RPMI8226 (cell line): ENCODE measurements at places on chromosomes 12 and 14.

GRCh38 chr12:129193263-129193871 lies 340.1 kb downstream of the GLT1D1 start:
- peak; percentile 8 for DNase-seq

DNA sequence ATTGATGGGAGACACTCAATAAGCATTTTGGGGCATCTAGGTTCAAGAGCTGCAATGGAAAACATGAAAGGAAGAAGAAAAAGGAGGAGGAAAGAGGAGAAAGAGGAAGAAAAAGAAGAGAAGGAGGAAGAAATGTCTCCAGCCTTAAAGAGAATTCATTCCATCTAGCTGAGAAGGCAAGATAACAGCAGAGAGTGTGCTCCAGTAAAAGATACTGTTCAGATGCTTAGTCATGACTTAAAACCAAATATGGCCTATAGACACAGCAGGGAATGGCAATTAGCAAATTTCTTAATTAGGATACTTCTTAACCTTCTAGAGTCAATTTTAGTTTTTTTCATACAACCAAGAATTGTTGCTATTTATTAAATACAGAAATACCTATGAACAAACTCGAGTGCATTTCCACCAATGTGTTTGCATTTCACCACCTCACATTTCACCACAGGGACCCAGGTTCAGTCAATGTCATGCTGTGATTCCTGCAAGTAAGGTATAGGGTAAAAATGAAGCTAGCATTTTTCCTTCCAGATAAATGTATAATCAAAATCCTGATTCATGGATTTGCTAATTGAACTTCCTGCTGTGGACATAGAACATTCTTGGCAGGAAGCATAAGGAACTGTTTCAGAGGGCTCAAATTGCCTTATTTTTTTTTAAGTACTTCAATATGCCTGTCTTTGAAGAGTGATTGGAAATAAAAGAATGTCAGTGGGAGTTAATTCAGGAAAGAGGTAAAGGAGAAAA lies 177.8 kb downstream of the RPS29 start:
- no peak for DNase-seq

GRCh38 chr14:33943096-33943883 lies 7.6 kb downstream of the EGLN3 start:
- peak; percentile 76 for DNase-seq

- no peak for DNase-seq
Observed at GRCh38 chr14:73324533-73324932, 87.2 kb downstream of the PAPLN start.

GRCh38 chr14:92794961-92795360 lies 856 bp downstream of the GOLGA5 start:
- DNase-seq, result no peak

DNA sequence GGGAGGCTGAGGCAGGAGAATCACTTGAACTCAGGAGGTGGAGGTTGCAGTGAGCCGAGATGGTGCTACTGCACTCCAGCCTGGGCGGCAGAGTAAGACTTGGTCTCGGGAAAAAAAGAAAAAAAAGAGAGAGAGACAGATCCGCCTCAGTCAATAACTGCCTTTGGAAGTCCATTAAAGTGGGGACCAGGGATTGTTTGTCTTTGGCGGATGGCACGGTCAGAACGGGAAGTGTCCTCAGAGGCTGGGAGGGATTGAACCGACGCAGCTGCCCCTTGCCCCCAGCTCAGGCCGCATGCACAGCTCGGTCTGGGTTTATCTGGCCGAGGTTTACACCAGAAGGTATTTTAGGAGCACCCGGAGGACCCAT lies 54.4 kb downstream of the TESC start:
- DNase-seq, result no peak

GRCh38 chr12:22855456-22855855 lies 230.5 kb downstream of the ETNK1 start:
- no peak for DNase-seq

- DNase-seq, result no peak
Observed at GRCh38 chr12:78145398-78145797, 314.7 kb downstream of the NAV3 start.

DNA sequence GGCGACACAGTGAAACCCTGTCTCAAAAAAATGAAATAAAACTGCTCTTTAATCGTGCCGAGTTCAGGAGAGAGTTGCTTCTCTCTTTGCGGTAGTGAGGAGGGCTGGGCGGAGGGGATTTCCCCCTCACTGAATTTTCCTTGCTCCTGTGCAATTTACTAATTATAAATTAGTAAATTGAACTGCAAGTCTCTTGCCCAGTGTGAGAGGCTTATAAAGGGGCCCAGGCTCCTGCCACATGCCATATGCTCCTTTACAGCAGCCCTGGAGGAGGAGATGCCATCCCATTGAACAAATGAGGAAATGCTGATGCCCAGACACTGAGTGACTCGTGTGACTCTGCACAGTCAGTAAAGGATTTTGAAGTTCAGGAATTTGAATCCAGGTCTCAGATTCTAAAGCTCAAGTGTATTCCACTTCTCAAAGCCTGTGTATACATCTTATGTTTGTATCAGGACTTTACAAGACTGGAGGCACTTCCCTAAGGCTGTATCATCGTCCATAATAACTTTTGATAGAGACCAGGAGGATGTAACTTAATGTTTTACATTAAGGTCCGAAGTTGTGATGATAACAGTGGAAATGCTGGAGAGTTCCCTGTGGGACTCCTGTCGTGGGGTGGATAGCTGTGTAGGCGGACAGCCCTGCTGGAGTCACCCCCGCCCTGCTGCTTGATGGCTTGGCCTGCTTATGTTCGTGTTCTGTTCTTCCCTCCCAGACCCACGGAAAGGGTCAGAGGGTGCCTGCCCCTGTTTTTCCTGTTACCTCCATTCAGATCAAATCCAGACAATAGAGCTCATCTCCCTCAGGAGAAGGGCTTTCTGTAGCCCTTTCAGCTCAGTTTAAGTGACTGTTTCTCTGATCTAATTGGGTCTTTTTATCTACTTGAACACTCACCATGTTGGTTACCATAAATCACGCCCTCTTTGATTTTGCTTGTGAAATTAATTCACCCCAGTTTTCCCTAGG lies 13.9 kb downstream of the PELI2 start:
- no peak for DNase-seq

DNA sequence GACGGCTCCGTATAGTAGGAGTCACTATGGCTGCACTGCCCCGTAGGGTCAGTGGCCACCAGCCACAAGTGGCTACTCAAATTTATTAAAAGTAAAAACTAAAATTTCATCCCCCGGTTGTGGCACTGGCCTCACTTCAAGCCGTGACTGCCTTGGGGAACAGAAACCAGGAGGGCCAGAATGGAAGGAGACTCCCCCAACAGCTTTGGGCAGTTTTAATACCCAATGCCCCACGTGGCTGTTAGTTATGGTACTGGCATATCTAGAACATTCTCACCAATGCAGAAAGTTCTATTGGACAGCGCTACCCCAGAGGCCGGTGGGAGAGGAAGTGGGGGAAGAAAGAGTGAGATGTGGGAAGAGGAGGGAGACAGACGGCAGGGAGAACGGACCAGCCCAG lies 6.2 kb downstream of the NCOR2 start:
- DNase-seq, result no peak

DNA sequence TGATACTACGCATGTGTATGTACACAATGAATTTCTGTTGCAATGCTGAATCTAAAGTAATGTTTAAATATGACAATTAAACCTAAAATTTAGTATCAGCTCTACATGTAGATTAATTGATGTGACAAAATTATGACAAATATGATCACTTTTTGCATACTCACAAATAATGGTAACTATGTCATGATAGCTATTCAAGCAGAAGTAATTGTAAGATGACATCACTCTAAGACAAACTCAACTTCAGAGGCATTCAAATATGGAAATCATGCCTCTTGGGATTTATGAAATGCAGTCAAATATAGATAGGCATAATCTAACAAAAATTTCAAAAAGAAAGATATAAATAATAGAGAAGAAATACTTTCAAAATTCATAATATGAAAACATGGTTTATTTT lies 571.7 kb upstream of the LRFN5 start:
- DNase-seq, result no peak

DNA sequence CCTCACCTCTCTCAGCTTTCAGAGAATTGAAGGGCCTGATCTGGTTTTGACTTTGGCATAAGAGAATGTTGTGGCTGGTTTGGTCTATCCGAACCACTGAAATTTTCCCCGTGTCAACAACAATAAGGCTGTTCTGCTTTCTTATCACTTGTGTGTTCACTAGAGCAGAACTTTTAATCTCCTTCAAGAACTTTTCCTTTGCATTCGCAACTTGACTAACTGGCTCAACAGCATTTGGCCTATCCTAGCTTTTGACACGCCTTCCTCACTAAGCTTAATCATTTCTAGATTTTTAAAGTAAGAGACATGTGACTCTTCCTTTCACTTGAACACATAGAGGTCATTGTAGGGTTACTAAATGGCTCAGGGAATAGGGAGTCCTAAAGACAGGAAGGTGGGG lies 25.9 kb upstream of the EDDM3A start:
- no peak for DNase-seq

- no peak for DNase-seq
Observed at GRCh38 chr12:76544601-76545261, 14.8 kb downstream of the OSBPL8 start.

DNA sequence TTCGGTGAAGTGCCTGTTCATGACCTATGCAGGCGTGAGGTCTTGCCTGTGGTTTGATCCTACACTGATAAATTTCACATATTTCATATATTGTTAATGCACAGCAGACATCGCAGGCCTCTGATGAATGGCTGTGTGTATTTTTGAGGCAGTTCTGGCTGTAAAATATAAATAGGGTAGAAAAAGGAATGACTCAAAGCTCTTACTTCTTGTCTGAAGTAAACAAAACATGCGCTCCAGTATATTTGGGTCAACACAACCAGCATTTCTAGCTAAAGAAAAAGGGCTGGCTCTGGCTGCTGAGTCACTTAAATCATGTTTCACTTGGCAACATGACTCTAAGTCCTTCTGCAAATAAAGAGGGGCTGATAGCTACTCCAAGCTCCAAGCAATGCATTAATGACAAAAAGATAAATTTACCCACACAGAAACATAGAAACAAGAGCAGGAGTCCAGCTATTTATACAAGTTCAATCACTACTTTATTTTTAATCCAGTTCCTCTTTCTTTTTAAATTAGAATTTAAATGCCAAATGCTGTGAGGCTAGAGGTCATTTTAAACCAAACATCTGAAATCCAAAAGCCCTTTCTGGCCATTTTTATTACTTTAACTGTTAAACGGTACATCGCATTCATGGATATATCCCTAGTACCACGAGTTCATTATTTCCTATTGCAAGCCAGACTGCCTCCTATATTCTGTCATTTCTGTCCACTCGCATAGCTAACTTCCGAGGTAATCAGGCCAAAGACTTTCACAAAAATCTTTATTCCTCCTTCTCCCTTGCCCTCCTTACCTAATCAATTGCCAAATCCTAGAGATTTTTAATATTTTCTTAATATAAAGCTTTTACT lies 54.3 kb upstream of the TMCC3 start:
- DNase-seq, result no peak

- DNase-seq, result no peak
Observed at GRCh38 chr12:70695361-70696023, 58.3 kb upstream of the PTPRB start.

DNA sequence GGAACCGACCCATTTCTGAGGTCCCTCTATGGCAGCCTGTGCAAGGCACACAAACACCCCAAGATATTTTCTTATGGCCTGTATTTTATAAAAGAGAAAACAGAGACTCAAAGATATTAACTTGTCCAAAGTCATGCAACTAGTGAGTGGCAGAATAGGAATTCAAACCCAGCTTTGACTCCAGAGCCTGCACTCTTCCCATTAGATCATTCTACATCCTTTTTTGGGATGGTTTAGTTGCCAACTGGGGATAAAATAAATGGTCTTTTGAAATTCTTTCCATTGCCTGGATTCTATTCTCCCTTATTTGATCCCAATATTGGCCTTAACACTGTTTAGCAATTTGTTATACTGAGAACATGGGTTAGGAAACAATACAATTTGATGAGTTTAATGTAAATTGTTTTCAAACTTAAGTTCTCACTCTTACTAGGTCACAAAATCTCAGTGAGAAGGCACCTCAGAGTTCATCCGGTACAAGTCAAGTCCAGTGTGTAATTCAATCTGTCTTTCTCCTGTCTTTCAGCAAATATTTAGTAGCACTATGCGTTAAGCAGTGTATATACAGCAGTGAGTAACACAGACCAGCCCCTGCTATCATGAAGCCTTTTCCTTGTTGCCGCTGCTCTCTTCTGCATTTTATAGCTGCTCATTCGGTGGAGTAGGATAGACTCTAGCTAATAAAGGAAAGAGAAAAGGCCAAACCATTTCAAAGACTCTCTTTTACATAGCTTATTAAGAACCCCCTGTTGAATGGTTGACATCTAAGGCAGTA lies 162.1 kb upstream of the IFNG-AS1 start:
- DNase-seq, result no peak

DNA sequence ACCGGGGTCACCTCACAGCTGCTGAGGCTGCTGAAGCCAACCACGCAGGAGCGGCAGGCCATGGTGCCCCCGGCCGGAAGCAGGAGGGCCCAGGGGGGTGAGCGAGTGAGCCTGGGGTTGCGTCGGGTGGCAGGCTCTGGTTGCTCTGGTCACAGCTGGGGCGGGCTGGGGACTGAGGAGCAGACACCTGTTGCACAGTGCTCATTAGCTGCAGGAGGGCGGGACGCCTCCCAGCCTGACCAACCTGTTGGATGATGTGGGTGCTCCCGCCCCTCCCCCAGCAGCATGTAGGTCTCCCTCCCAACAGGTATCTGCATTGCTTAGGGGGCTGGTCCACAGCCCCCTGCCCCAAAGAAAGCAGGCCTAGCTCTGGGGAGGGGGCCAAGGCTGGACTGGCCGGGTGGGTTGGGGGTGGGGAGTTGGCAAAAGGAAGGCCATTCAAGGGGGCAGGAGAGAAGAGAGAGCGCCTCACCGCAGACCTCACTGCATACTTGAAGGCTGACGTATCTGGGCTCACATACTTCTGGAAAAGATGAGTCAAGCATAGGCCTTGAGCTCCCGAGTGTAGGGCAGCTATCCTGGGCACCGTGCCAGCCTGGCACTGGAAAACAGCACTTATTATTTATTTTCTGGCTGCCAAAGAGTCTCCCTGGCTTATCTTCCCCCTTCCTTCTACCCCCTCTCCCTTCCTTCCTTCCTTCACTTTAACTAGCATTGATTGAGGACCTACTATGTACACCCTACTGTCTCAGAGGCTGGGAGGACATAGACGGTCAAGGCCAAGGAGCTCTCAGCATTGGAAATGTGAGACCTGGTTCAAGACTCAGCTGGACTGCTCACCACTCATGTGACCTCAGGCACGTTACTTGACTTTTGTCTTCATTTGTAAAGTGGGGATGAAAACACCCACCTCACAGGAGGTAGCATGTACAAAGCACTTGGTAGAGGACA lies at the start of gene KRT80:
Gene KRT80 (minus strand): TSS at position 174 of the 951 bp plus-strand sequence. CDS start 112 bp downstream, at position 62.
- peak; percentile 97 for DNase-seq

- DNase-seq, result no peak
Observed at GRCh38 chr14:101475456-101476257, 85.6 kb upstream of the DIO3 start.

- no peak for DNase-seq
Observed at GRCh38 chr12:115209230-115209629, 525.3 kb upstream of the TBX3 start.

DNA sequence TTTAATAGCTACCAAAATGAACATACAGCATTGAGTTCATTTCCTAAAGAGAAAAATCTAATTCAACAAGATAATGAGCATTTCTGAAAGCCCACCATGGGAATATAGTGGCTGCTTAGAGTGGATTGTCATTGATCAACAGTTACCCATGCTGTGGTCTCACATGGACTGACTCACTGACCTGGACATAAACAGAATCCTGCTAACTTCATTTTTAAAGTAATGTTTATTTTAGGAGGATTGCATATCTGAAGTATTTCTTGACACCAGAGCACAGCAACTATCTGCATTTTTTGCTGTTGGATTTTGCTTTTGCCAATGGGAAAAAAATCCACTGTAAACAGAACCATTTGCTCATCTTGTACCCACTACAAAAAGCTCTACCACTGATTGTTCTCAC lies 71.7 kb downstream of the KCNC2 start:
- no peak for DNase-seq
